Activated CD4-positive, alpha-beta T cell treated with anti-CD3 and anti-CD28 coated beads, Interleukin-2, amount 50 U/mL, for 16 hours (primary cell): ENCODE measurements at places on chromosomes 16 and 17.

- no peak for DNase-seq
Observed at GRCh38 chr16:64280317-64280716, 841.5 kb downstream of the CDH11 start.

DNA sequence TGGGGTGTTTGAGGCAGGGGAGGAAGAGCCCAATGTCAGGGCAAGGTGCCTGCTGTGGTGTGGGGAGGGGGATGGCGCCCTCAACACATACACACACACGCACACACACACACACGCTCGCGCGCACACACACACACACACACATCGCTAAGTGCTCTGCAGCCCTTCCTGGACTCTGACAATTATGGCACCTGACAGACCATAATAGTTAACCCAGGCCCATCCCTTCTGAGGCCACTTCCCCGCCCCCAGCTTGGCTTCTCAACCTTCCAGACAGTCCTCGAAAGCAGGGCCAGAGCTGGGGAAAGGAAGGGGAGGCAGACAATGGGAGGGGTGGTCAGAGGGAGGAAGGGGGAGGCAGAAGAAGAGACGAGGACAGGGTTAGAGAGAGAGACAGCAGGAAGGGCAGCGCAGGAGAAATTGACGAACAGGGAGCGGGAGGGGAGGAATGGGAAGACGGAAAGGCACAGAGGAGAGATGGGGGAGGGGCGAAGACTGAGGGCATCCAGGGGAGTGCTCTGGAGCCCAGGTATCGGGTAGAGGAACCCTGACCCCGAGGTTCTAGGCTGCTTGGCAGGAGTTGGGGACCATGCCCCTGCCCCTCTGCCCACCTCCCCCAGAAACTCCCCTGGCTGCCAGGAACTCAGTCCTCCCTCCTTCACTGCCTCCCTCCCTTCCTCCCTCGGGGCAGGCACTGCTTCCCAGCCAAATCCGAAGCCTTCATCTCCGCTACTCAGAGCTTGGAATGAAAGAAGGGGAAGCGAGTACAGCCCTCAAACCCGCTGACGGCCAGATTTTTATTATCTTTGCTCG lies 4.0 kb downstream of the SRCIN1 start:
- DNase-seq = no peak

- no peak for DNase-seq
Observed at GRCh38 chr16:24589997-24590396, 50.6 kb downstream of the RBBP6 start.

DNA sequence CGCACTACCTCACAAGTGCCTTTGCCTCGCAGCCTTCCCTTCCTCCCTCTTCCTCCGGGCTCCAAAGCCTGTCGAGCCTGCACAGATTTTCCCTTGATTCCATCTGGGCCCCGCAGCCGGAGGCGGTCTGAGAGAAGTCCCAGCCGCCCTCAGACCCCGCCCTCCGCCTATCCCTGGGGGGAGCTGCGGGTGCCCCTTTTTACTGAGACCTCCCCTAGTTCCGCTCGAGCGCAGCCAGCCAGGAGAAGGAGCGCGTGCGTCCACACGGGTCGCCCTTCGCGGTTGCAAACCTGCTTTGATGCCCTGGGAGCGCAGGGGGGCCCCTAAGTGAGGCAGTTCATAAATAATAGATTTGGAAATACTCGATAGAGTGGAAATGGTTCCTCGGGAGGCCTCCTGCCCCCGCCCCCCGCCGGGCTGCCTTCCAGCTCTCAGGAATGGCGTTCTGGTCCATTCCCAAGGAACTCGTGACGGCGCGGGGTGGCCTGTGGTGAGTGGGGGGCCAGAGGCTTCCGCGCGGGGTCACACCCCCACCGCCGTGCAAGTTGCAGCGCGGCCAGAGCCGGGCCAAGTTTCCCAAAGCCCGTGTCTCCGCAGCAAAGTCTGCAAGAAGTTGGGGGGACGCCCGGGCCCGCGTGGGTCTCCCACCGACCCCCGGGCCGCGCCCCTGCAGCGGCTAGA lies 610 bp downstream of the C16orf74 start:
- no peak for DNase-seq

DNA sequence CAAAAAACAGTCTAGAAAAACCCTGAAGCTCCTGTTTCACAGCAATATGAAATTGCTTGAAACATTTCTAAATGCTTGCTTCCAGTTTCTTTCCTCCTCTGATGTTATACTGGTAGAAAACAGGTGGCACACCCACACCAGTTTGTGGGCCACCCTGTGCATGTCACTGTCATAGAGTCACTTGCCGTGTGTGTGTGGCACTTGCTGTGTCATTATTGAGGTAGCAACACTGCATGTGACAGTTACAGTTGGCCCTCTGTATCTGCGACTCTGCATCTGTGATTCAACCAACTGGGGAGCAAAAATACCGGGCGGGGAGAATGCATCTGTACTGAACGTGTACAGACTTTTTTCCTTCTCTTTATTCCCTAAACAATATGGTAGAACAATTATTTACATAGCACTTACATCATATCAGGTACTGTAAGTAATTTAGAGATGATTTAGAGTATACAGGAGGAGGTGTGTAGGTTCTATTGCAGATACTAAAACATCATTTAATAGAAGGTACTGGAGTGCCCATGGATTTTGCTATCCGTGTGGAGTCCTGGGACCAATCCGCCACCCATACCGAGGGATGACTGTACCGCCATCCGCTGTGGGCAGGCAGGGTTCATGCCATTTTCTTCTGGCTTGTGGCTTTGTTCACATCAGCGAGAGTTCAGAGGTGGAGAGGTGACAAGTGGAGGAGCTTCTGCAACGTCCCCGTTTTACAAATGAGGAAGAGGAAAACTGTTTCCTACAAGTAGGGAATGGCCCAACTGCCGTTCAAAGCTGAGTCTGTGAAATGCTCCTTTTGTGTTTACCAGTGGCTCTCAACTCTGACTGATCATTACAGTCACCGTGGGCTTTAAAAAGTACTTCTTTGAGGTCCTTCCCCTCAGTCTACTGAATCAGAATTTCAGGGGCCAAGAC lies 373.7 kb downstream of the SNX29 start:
- no peak for DNase-seq

GRCh38 chr17:28879886-28880571 lies 17.5 kb downstream of the FLOT2 start:
- no peak for DNase-seq

- no peak for DNase-seq
Observed at GRCh38 chr17:8557176-8557806, 73.2 kb downstream of the MYH10 start.

- no peak for DNase-seq
Observed at GRCh38 chr16:84096447-84097005, 20.2 kb downstream of the MBTPS1 start.

DNA sequence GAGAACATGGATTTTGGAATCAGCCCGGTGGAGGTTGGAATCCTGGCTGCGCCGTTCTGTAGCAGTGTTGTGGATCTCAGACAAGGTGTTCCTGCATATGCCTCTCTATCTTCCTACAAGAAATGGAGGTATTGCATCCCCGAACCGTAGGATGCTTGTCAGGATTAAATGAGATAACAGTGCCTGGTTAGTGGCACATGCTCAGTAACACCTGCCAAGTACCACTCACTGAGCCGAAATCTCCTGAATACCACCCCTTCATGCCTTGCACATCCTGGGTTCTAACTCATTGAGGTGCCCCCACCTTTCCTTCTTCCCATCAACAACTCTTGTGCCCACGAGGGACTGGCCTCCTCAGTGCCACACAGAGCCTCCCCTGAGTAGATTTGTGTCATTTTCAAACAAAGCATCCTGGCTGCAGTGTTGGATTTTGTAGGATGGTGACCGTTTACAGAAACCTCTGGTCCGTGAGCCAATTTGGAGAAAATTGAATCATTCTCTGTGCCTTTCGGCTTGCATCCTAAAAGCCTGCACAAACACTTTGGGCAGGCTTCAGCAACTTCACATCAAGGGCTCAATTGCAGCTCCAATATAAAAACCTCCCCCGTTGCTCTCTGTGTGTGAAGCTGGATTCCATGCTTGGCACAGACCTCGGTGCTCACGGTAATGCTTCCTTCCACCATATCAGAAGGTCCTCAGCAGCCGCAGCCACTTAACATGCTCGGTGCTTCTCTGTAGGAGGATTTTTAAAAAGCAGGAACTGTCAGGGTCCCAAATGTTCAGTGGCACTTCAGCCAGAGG lies 84.2 kb downstream of the WWOX start:
- no peak for DNase-seq

DNA sequence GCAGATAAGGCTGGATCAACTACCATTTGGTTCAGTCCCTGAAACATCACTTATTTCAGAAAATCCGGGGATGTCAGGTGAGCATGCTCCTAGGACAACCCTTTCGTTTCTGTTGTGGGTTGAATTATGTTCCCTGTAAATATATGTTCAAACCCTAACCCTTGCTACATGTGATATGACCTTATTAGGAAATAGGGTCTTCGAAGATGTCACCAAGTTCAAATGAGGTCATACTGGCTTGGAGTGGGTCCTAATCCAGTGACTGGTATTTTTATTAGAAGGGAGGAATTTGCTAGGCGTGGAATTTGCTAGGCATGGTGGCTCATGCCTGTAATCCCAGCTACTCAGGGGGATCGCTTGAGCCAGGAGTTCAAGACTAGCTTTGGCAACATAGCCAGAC lies 21.3 kb downstream of the SNX20 start:
- DNase-seq = no peak

DNA sequence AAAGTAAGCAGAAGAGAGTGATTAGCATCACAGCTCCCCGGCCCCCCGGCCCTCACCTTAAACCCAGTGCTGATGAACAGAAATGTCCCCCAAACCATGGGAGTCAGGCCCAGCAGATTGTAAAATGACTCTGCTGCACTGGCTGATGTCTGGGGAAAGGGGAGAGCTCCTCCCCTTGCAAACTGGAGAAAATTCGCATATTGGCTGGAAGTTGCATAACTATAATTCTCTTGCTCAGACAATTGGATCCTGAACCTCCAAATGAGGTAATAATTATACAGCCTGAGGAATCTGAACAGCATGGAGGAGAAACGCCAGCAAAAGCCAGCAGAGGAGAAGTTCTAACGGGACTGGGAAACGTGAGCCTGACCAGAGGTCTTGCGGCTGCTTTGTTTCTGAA lies 109.7 kb downstream of the C16orf95 start:
- DNase-seq = no peak

DNA sequence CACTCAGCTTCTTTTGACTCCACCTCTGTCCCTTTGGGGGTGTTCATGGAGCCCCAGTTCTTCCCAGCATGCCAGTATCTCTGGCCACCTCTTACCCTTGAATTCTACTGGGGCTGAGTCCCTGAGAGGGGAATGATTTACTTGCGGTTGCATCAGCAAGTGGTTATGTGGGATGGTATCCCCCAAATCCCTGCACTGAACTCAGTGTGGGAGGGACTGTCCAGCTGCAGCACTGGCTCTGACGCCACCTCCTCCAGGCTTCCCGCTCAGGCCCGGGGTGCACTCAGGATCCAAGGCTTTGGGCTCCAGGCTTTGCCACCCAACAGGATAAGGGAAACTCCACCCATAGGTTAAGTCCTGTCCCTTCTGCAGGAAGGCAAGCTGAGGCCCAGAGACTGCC lies 21.1 kb upstream of the BRD7 start:
- no peak for DNase-seq

DNA sequence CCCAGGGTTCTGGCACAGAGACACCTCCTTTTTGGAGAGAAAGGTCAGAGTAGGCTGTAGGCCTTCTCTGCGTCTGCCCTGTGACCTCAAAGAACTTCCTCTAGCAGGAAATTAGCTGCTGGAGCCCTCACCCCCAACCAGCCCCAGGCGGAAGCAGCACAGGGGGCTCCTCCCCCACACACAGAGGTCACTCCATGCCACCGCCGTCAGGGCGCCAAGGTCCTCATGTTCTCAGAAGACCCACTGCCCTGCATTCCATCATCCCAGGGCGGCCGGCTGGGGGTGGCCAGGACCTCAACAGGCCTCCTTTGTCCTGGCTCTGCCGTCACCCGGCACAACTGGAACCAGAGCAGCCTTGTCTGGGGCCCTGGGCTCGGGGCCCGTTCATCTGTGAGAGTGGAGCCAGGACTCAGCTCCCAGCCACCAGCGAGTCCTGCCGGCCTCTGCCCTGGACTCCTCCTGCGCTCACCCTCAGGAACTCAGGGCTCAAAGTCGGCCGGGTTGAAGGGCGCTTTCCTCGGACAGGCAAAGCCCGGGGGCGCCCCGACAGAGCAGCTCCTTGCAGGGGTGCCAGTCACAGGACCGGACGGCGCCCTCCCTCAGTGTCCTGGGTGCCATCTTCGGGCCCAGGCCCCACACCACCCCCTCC lies 1.2 kb downstream of the TMC6 start:
- peak; percentile 89 for DNase-seq

DNA sequence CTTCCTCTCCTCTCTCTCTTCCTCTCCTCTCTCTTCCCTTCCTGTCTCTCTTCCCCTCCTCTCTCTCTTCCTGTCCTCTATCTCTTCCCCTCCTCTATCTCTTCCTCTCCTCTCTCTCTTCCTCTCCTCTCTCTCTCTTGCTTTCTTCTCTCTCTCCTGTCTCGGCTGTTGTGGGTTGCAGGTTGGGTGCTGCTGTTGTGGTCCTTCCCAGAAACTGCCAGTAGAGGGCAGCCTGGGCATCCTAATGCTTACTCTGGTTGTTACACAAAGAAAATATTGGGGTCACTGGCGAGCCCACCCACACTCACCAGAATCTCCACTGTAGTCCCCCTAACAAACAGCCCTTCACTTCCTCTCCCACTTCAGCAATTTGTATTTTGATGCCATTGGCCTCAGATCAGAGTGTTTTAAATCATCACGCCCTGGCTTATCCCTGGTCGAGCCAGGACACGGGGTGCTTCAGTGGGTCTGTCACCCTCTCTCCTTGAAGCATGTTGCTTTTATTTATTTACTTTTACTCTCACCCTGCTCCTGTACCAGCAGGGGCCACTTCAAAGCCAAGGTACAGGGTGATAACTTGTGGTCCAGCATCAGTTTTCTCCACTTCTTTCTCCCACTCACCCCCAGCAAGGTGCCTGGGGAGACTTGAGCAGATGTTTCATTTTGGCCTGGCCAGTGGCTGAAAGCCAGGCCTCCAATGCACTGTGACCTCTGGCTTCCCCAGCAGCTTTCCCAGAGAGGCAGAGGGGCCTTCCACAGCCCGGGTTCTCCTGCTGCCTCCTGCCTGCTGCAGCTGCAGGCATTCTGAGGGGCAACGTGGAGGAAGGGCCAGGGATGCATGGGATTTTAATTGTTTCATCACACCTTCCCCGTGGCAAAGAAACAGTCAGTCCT lies 4.7 kb upstream of the MMP15 start:
- DNase-seq = peak; percentile 58

GRCh38 chr17:64009571-64010402 lies 10.6 kb downstream of the ICAM2 start:
- no peak for DNase-seq

GRCh38 chr17:81140018-81140417 lies 25.3 kb upstream of the PVALEF start:
- DNase-seq = no peak

- DNase-seq = no peak
Observed at GRCh38 chr17:80504686-80505413, 28.4 kb upstream of the NPTX1 start.

- DNase-seq = no peak
Observed at GRCh38 chr16:85690469-85691064, 1.8 kb upstream of the GINS2 start.

GRCh38 chr17:68381076-68381900 lies 76.0 kb downstream of the WIPI1 start:
- DNase-seq = peak; percentile 12
